ENCODE measurements at places on chromosomes 1 and 21. TPM values are rescaled to one million over a fixed set of nuclear protein-coding genes. Genes with fewer than 3 reads are reported as not detected.

Gene RCSD1
- 18.1 TPM for total RNA-seq

Gene CD84
- total RNA-seq: 3.7 TPM

Gene AKT3
- 87.9 TPM for total RNA-seq

DNA sequence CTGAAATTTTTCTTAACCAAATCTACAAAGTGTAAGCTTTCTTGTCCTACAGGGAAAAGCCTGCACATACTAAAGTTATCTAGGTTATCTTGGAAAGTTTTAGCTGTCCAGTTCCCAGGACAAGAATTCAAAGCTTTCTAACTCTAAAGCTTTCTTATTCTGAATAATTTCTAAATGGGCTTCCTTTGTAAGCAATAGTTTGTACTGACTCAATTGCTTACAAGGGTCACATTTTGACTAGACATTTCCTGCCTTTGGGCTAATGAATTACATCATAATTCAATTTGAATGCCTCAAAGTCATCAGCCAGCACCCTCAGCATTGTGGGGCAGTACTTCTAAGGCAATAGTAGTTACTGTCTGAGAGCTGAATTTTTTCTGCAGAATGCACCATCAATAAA, 223.0 kb downstream of the LTN1 start:
- no peak for ATAC-seq

DNA sequence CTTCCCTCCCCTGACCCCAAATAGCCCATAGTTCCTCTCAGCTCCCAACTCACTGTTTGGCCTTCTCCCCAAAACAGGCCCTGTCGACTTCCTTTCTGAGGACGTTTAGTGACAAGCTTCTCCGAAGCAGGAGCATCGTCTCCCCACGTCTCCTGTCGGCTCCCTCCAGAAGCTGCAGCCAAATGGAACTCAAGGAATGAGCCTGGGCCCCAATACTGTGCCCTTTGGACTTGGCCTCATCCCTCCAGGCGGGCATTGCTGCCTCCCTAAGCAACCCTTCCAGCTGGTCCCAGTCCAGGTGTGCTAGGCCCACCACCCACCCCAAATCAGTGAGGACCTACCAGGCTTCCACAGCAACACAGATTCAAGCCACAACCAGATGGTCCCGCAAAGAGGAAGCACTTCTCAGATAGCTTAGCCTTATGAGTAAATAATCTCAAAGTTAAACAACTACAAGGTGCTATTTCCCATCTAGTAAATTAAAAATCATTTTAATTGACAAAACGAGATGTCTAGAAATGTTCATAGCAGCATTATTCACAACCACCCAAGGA, 33.0 kb downstream of the ACOT7 start:
- ATAC-seq: no peak

DNA sequence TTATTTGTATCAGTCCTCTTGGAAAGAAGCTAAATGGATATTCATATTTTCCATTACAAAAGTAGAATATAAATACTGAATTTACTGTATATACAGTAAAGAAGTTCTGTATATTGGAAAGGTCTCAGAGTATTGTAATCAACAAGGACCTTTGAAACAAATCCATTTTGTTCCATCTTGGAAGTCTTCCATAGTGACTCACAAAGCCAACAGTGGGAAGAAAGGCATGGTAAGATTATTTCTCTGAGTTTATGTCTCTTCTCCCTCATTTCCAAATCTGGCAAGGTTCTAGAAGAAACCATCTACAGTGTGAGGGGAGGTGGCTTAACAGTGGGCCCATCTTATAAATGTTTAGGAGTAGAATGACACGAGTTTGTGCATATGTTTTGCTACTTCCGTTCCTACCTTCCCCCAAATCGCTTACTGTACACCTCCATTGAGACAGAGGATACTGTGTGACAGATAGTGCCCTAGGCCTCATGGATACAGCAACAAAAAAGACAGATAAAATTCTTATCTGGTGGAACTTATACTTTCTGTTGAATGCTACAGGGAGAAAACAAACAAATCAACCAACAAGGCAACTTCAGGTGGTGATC, 22.1 kb upstream of the SSX2IP start:
- ATAC-seq: no peak

Data from gastroesophageal sphincter (tissue), 4 donors.